ENCODE measurements at places on chromosomes 5 and 9. TPM values are rescaled to one million over a fixed set of nuclear protein-coding genes. Genes with fewer than 3 reads are reported as not detected.
A peak's percentile ranks its signal among the peaks of the same experiment; 100 is the strongest.

DNA sequence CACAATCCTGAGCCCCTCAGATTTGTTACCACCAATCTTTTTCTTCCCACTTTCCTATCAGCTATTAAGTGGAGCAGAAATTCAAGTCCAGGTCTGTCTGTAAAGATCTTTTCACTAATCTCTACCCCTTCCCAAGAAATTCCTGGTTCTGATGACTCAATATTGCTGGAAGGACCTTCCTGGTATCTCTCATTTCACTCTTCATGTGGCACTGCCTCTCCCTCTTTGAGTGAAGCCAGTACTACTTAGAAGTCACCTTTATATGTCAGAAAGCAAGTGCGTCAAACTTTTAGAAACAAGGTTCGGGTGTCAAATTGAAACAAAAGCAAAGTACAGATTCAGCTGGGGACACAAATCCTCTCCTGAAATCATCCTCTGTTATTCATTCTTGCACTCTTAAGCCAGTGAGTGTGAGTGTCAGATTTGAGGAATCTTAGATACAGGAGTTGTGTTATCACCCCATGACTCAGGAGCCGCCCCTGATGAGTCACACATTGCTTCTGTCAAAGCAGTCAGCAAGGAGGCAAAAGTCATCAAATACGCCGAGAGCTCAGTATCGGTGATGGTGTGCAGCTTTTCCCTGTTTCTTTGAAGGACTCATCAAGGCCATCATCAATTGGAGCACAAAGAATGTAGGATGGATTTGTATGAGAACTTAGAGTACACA lies 313.0 kb downstream of the CETN3 start:
- DNase-seq: peak; percentile 55

GRCh38 chr9:114284316-114285060 lies 38.4 kb upstream of the ORM1 start:
- DNase-seq: peak; percentile 27

GRCh38 chr5:3456121-3456681 lies 139.4 kb upstream of the IRX1 start:
- DNase-seq: no peak

DNA sequence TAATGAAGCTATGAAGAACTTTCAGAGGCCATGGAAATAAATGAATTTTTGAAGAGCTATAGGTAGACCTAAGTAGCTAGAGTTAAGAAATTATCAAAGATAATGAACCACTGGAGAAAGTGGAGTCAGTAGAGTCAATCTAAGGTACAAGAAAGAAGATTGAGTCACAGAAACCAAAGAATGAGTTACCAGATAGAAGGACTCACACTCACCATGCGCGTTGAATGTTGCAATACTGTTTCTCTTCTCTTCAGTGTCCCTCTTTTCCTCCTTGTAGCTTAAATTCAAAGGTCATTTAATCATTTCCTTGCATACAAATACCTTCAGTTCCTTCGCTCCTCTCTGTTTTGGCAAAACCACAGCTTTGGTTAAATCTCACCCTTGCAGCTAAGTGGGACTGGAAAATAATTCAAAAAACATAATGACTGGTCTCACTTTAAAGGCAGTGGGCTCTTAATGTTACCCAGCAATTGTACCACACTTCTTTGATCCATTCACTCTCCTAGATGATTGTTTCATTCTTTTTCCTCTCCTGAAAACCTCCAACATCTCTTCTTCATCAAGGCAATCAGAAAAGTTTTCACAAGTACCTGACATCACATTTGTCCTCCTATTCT lies 58.3 kb downstream of the NIPBL start:
- DNase-seq: no peak

DNA sequence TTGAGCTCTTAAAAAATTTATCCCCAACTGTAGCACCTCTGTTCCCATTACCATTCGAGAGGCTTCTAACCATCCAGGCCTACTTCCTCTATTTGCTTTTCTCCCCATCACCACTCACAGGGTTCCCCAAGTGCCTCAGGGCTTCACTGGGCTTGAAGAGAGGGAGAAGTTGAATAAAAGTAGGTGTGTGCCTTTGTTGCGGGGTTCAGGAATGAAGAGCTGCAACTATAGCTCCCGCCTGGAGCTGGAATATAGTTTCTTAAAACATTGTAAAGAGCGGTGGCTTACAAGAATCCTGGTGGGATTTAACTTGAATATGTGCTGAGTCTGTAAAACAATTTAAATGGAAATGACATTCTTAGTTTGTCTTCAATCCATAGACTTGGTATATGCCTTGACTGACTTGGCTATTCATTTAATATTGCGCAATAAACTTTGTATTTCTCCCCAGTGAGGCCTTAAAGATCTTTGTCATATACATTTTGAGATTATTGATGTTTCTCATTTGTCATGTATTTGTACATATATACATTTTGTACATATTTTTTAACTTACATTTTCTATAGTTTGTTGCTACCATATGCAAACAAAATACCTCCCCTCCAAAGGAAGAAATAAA lies 7.2 kb downstream of the ENTREP1 start:
- no peak for DNase-seq

DNA sequence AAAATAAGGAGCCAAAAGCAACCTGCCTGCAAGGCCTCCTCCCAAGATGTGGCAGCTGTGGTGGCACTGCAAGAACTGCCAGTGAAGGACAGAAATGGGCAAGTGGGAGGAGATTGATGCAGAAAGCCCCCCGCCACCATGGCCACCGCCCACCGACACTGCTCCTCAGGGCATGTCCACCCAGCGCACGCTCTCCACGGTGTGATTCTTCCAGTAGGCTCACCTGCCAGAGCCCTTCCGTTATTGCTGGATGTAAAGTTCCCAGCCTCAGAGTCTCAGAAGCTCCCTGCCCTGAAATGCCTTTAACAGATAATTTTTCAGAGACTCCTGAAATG lies 155.2 kb upstream of the PHYKPL start:
- peak; percentile 30 for DNase-seq

DNA sequence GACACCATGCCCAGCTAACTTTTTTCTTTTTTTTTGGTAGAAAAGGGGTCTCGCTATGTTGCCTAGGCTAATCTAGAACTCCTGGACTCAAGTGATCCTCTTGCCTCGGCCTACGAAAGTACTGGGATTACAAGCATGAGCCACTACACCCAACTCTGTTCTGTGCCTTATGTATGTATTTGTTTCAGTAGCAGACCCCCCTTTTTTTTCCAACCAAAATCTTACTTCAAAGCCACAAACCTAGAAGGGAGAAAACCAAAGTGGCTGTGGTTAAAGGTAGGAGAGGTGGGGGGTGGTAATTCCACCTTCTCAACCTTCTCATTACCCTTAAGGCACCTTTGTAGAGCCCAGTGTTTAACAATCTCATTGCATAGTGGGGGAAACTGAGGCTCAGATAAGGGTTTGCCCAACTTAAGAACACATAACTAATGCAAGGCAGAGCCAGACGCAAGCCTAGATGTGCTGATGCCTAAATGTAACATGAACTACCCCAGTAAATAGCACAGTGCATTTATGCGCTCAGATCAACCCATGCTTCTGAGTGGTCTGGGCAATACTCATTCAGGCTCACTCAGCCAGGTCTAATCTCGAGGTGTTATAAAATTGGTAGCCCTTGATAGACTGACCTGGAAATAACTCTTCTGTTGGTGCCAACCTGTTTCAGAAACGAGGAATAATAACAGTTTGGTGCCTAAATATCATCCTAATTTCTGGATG lies 33.0 kb downstream of the ITK start:
- no peak for DNase-seq

Gene KIF20A
- total RNA-seq: not detected

Gene EGR1
- total RNA-seq: 66.5 TPM

Measured in right cardiac atrium (tissue), 5 donors.